Central memory CD4-positive, alpha-beta T cell (primary cell): ENCODE measurements at places on chromosomes 6 and 20.

DNA sequence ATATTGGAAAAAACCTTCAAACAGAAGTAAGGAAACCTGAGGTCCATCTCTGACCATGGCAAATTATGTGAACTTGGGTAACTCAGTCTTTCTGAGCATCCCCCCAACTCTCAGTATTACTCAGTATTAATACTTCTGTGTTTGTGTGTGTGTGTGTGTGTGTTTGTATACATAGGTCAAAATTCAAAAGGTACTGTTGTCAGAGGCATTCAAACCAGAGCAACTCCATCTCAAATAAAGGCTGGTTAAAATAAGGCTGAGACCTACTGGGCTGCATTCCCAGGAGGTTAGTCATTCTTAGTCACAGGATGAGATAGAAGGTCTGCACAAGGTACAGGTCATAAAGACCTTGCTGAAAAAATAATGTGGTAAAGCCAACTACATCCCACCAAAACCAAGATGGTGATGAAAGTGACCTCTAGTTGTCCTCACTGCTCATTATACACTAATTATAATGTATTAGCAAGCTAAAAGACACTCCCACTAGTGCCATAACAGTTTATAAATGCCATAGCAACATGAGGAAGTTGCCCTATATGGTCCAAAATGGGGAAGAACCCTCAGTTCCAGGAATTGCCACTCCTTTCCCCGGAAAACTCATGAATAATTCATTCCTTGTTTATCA lies 33.3 kb upstream of the SLC22A16 start:
- DNase-seq = no peak

DNA sequence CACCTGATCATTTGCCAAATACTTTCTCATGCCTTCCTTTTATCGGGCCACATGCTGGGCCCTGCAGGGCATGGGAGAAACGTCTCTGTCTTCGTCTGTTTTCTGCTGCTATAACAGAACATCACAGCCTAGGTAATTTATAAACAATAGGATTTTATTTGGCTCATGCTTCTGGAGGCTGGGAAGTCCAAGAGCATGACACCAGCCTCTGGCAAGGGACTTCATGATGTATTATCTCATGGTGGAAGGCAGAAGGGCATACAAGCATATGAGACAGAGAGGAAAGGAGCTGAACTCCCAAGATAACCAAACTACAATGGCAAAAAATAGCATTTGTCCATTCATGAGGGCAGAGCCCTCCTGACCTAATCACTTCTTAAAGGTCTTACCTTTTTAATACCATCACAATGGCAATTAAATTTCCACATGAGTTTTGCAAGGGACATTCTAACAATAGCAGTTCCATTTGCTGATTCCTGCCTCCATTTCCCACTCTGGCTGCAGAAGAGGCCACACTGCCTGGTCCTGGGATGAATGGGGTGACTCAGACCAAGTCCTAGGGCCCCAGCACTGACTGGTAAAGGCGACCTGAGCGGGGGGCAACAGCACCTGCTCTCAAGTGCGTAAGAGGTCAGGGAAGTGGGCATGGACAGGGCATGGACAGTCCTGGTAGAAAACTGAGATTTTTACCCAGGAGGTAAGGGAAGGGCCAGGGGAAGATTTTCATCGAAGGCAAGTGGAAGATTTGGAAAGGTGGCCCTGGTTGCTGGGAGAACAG lies 5.1 kb upstream of the ZBP1 start:
- no peak for DNase-seq

DNA sequence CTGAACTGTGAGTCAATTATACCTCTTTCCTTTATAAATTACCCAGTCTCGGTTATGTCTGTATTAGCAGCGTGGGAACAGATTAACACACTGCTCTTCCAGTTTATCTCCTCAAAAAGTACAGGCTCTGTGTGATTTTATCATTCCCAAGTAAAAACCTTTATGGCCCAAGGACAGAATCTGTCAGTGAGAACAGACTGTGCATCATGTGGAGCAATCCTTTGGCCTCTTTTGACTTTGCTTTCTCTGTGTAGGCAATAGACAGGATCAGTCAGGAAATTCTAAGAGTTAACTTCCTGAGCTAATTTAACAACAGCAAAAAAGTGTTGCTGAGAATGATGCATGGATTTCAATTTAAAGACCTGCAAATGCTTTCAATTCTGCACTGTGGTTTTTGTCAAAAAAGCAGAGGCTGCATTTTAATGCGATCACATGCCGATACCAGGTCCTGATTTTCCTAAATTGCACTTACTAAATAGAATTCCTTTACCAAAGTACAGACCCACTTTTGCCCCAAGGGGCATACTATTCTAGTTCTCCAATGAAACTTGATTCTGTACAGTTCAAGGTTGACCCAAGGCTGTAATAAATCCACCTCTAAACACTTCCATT lies 246.7 kb upstream of the MARCKS start:
- no peak for DNase-seq

DNA sequence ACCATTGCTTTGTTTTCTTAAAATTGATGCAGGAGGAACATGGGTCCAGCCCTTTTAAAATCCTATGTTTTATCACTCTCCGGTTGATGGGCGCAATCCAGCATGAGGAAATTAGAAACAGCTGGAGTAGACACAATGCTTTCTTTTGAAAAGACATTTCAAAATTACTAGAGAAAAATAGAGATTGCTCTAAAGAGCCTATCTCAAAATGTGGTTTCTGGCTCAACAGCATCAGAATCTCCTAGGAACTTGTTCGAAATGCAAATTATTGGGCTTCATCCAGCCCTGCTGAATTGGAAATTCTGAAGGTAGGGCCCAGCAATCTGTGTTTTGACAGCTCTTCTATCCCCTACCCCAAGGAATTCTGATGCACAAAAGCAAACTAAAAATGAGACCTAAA lies 190.8 kb upstream of the BMP2 start:
- DNase-seq = no peak

GRCh38 chr20:6501061-6501460 lies 266.4 kb upstream of the BMP2 start:
- DNase-seq = no peak

DNA sequence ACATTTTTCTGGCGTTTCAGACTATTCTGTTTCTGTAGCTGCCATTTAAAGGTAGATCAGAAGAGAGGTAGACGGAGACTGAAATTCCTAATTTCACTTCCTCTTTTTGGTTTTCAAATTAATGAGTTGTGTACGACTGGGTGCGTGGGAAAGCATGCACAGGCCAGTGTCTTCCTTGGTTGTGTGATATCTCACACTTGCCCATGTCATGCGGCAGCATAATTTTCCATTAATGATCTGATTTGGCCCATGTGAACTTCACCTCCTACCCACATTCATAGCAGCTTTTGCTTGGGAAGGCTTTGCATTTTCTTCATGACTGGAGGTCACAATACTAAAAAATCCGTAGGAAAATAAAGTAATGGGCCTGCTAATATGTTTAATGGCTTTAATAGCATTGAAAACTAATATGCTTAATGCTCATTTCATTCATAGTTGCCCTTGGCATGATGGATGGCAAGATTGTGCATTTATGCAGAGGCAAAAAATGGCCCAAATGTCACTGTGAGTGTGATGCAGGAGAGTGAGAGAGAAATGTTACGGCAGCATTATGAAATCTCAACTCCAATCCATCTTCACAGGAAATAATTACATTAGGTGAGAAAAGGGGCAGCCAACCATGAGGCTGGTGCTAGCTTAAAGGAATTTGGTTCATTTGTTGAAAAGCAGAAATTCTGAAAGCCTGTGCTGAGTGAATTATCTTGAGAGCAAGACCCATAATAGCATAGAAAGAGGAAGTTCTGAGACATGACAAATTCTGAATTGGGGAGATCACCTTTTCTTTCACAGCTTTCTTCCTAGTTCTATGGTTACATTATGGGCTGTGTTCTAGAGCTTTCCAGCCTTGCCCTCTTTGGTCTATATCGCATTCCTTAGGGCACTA lies 69.0 kb upstream of the UST start:
- DNase-seq = no peak

DNA sequence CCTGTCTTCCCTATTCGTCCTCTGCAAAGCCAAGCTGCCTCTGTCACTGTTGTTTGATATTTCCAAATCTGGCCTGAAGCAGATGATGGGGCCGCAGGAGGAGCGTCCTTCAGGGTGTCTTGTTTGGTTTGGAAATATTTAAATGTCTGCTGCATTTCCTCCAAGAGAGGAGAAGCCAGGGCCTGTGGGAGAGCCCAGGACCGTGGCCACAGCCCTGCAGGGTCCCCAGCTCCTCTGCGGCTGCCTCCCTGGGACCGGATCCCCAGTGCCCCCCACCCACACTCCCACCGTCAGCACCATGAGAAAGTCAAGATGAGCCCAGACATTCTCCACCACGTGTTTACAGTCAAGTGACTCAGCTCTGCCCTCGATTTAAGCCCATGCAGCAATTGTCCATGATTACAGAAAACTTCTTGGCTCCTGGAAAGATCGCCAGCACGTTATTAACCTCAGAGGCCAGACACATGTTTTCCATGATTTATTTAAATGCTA lies 18.2 kb downstream of the FOXF2 start:
- no peak for DNase-seq

GRCh38 chr6:7087491-7087979 lies 20.2 kb upstream of the RREB1 start:
- peak; percentile 25 for DNase-seq

DNA sequence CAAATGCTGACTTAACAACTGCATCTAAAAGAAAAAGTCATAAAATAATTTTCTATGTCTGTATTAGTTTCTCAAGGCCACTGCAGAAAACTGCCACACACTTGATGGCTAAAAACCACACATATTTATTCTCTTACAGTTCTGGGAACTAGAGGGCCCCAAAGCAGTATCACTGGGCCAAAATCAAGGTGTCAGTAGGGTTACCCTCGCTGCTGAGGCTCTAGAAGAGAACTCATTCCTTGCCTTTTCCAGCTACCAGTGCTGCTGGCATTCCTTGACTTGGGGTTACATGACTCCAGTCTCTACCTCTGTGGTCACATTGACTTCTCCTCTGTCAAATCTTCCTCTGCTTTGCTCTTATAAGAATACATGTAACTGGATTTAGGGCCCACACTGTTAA lies 124.6 kb upstream of the THEMIS start:
- no peak for DNase-seq

- no peak for DNase-seq
These were observed 37.5 kb downstream of the SNAI1 start for GRCh38 chr20:50020288-50020687.

DNA sequence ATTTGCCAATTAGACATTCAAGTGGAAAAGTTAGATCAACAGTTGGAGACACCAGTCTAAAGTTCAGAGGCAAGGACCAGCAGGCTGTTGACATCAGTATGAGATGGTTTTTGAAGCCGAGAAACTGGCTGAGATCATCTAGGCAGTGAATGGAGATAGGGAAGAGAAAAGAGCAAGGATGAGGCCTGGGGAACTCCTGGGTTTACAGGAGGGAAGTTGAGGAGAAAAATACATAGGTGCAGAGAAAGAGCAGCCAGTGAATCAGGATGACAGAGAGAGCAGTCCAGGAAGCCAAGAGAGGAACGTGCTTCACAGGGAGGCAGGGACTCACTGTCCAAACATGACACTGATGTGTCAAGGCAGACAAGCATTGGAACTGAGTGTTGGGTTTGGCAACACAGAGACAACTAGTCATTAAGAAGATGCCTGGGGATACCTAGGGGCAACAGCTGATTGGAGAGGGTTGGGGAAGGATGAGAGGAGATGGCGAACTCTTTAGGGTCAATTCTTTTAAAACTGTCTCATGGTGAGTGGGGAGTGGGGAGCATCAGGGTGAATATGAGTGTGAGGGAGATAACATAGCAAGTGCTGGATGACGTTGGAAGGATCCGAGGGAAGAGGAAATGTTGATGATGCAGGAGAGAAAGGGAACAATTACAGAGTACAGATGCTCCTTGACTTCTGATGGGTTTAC lies 13.2 kb upstream of the SALL4 start:
- DNase-seq = no peak

DNA sequence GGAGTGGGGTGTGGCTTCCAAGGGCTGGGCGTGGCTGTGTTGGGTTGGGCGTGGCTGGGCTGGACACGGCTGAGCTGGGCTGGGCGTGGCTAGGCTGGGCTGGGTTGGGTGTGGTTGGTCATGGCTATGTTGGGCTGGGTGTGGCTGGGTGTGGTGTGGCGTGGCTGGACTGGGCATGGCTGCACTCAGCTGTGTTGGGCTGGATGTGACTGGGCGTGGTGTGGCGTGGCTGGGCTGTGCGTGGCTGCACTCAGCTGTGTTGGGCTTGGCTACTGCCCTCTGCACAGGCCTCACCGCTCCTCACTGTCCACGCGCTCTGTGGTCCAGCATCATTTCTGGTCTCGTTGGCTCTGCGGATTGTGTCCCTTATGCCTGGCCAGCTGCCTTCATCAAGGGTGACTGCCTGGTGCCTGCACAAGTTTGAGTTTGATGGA lies 43.5 kb upstream of the SLCO4A1 start:
- DNase-seq = no peak

GRCh38 chr6:106858653-106859092 lies 115.9 kb downstream of the CD24 start:
- DNase-seq = no peak

- DNase-seq = no peak
These were observed 18.3 kb downstream of the C20orf173 start for GRCh38 chr20:35510951-35511735.

GRCh38 chr6:129646642-129647041 lies 63.3 kb downstream of the ARHGAP18 start:
- no peak for DNase-seq
